ENCODE measurements at places on chromosomes 16 and 17. TPM values are rescaled to one million over a fixed set of nuclear protein-coding genes. Genes with fewer than 3 reads are reported as not detected.

CA5A gene
- total RNA-seq = not detected

ADORA2B gene
- total RNA-seq = 108 TPM

HOXB1 gene
- total RNA-seq = not detected

TMEM97 gene
- 5.7 TPM for total RNA-seq

PIGL gene
- 9.2 TPM for total RNA-seq

ANKRD40CL gene
- total RNA-seq = not detected

OTOP3 gene
- total RNA-seq = not detected

SLC38A8 gene
- not detected for total RNA-seq

MYH3 gene
- 0.30 TPM for total RNA-seq

TEX14 gene
- total RNA-seq = not detected

TBC1D3L gene
- total RNA-seq = 2.5 TPM

ITGAL gene
- under 0.01 TPM for total RNA-seq

SPATA33 gene
- 1.1 TPM for total RNA-seq

HOXB8 gene
- not detected for total RNA-seq

CA7 gene
- not detected for total RNA-seq

RAB37 gene
- total RNA-seq = 0.15 TPM

SLC5A10 gene
- total RNA-seq = under 0.01 TPM

PDXDC1 gene
- total RNA-seq = 109 TPM

GNAO1 gene
- total RNA-seq = not detected

TMED6 gene
- total RNA-seq = not detected

ZNF469 gene
- 0.23 TPM for total RNA-seq

TRAF7 gene
- total RNA-seq = 37.0 TPM

SP2 gene
- total RNA-seq = 0.23 TPM

ZFPM1 gene
- 0.59 TPM for total RNA-seq

TNS4 gene
- not detected for total RNA-seq

KRT25 gene
- total RNA-seq = not detected

CDH8 gene
- total RNA-seq = 9.5 TPM

PRR29 gene
- 0.15 TPM for total RNA-seq

IL34 gene
- 8.4 TPM for total RNA-seq

HYDIN gene
- total RNA-seq = 0.12 TPM

EXOC7 gene
- total RNA-seq = 180 TPM

MYH8 gene
- total RNA-seq = not detected

KRTAP3-1 gene
- total RNA-seq = not detected

SGCA gene
- 8.4 TPM for total RNA-seq

TBC1D3I gene
- not detected for total RNA-seq

PDE6G gene
- 0.35 TPM for total RNA-seq

GFAP gene
- 1.1 TPM for total RNA-seq

ZNF598 gene
- total RNA-seq = 12.0 TPM

TEDC2 gene
- under 0.01 TPM for total RNA-seq

SPNS2 gene
- total RNA-seq = 0.23 TPM

TMEM238L gene
- total RNA-seq = not detected

TMEM92 gene
- total RNA-seq = 0.12 TPM

CIBAR2 gene
- total RNA-seq = 0.15 TPM

SHISA6 gene
- total RNA-seq = not detected

SNAI3 gene
- not detected for total RNA-seq

CCDC200 gene
- not detected for total RNA-seq

ASPA gene
- not detected for total RNA-seq

ASGR1 gene
- under 0.01 TPM for total RNA-seq

GSG1L gene
- total RNA-seq = not detected

CLEC3A gene
- total RNA-seq = not detected

TMEM114 gene
- not detected for total RNA-seq

KRTAP1-5 gene
- total RNA-seq = not detected

KCNH6 gene
- total RNA-seq = not detected

Measured in smooth muscle cell of the coronary artery (primary cell).